Caudate nucleus (tissue), 63 donors: ENCODE measurements at places on chromosomes 16 and 17.

DNA sequence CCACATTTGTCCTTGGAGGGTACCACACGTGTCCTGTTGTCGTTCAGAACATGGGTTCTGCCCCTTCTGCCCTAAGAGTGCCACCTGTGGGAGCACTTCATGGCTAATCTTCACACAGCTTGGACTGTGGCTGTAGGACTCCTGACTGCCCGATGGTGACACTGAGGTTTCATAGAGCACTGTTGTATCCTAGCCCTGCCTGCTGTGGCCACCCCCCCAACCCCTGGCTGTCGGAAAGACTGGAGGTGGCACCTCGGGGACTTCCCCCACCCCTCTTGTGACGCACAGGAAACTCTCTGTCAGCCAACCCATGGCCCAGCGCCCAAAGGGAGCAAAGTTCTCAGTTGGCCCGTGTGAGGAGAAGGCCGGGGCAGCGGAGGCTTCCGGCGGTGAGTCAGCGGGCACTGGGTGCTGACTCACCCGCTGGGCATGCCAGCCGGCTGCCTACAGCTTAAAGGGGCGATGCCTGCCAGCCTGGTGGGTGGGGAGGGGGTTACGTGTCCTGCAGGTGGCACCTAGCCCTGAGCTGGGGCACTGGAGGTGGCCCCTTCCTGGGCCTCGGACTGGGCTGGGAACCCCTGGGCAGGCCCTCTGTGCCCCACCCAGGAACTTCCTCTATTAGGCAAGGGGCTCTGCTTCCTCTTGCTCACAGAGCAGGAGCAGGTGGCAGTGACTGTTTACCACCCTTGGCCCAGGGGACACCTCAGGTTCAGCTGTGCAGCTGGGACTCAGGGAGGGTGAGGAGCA is 3.4 kb downstream of the MAP2K3 start:
- peak; percentile 57 for DNase-seq

- DNase-seq, result no peak
Measured at GRCh38 chr16:17921357-17921978, 415.1 kb downstream of the NPIPA8 start.

GRCh38 chr17:933312-934073 is 46.1 kb downstream of the NXN start:
- no peak for DNase-seq

GRCh38 chr17:80034791-80035686 is 633 bp downstream of the TBC1D16 start:
- no peak for DNase-seq

DNA sequence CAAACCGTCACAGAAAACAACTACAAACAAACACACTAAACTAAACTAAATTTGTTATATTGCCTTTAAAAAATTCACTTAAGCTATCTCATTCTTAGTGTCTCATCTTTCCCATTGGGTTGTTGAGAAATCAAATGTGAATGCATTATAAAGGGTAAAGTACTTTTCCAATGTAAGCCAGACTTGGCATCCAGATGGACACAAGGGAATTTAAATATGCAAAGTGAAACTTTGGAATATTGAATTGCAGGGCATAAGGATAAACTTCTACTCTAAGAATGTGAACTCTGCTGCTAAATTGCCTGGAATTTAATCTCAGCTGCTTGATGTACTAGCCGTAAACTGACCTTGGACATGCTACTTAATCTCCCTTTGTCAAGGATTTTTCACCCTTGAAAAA is 1554.6 kb downstream of the CDH8 start:
- DNase-seq, result no peak

DNA sequence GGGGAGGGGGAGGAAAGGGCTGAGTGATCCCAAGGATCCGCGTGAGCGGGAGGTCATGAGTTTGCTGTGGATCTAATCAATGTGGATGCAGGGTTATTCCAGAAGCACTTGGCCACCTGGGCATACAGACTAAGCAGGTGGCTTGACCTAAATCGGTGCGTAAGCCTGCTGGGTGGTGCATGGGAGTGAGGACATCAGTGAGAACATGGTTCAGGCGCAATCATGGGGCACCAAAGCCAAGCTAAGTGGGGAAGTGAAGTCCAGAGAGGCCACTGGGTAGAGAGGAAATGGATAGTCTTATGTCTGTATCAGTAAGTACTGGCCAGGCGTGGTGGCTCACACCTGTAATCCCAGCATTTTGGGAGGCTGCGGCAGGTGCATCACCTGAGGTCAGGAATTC is 18.9 kb upstream of the MFSD6L start:
- no peak for DNase-seq

DNA sequence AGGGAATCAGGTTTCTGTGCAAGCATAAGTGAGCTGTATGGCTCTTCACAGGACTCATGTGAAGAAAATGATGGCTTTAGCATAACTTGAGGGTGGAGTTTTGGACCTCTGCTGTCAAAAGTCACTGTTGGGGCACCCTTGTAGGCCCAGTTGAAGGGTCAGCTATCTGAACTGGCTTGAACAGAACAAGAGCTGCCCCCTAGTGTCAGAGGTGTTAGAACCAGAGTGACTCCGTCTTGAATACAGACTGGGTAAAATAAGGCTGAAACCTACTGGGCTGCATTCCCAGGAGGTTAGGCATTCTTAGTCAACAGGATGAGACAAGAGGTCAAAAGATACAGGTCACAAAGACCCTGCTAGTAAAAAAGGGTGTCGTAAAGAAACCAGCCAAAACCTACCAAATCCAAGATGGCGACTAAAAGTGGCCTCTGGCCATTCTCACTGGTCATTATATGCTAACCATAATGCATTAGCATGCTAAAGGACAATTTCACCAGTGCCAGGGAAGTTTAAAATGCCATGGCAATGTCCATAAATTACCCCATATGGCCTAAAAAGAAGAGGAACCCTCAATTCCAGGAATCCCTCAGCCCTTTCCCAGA is 484.0 kb upstream of the ERCC4 start:
- no peak for DNase-seq

- no peak for DNase-seq
Measured at GRCh38 chr17:973053-973452, 6.5 kb downstream of the NXN start.

- DNase-seq, result no peak
Measured at GRCh38 chr16:20904507-20905081, 4.0 kb downstream of the LYRM1 start.

DNA sequence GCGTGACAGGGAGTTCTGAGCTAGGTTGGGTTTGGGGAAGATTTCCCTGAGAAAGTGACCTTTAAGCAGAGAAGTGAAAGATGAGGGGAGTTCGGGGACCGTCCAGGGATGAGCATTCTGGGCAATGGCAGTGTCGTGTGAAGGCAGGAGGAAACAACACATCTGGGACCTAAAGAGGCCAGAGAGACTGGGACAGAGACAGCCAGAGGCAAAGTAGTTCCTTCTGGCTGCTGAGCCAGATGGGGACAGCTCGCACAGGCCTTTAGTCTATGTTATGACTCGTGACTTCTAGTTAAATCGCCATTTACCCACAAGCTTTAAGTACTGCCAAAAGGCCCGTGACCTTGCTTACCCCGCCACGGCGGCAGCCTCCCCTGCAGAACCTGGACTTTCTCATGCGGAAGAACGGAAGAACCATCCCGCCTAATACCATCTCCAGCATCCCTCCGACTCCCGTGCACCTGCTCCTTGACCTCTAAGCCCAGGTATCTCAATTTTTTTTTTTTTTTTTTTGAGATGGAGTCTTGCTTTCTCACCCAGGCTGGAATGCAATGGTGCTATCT is 8.5 kb upstream of the MED11 start:
- no peak for DNase-seq

DNA sequence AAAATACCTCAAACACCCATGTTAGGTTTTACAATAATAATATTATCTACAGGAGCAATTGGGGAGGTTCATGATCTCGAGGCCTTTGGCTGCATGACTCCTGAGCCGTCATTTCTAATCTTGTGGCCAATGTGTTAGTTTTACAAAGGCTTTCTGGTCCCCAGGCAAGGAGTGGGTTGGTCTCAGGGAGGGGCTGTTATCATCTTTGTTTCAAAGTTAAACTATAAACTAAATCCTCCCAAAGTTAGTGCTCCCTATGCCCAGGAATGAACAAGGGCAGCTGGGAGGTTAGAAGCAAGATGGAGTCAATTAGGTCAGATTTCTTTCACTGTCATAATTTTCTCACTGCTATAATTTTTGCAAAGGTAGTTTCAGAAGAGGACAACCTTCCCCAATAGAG is 9.1 kb upstream of the CCL5 start:
- DNase-seq, result no peak

DNA sequence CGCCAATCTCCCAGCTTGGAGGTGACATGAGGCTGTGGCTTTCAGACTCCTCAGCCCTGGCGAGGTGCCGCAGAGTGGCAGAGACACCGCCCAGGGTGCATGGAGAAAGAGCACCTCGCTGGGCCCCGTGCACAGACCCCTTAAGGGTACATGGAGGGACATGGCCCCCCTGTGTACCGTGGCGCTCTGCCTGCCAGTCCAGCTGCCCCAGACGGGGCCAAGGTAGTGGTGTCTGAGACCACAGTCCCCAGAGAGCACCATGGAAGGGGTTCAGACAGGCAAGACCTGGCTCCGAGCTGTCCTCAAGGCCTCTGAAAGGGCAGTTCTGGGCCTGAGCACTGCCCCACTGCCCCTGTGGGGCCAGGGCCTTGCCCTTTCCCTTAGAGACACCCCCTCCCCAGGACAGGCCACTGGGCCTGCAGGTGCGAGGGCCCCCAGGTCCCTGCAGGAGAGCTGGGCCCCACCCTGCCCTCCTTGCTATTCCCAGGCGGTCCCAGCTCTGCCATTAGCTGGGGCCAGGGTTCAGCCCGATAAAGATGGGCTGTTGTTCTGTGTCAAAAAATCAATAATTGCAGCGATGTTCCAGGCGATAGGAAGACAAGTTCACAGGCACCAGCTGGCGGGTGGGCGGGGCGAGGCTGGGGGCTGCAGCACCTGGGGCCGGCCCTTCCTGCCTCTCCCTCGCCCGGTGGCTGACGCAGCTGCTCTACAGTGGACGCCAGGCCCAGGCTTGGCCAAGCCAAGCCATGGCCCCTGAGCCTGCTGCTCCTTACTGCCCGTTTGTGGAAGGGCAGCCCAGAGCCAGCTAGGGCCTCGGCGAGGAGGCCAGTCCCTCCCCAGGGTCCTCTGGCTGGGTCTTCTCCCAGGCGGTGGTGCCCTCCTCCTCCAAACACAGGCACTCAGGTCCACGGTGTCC is 51.7 kb downstream of the ZFPM1 start:
- DNase-seq, result no peak

- no peak for DNase-seq
Measured at GRCh38 chr17:2087597-2088211, 32.8 kb downstream of the HIC1 start.

DNA sequence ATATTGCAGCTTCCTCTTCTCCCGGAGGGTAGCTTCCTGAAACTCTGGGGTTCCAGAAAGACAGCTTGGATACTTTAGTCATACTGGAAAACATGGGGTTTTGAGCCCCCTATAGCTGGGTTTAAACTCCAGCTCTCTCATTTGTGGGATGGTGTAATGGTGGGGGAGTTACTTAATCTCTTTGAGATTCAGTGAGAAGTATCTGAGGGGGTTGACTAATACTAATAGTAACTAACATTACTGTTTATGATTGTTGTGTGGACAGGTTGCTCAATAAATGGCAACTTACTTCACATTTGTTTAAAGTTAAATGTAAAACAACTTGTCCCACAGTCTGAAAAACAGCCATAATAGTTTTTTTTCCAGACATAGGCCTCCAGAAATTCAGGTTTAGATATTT is 5.1 kb upstream of the SUZ12 start:
- no peak for DNase-seq

- DNase-seq, result no peak
Measured at GRCh38 chr16:78647019-78647418, 547.6 kb downstream of the WWOX start.

- peak; percentile 46 for DNase-seq
Measured at GRCh38 chr16:57265850-57266530, 18.5 kb downstream of the PLLP start.

- no peak for DNase-seq
Measured at GRCh38 chr17:44084131-44084538, 13.6 kb downstream of the G6PC3 start.
